NCI-H524 (cell line): ENCODE measurements at places on chromosomes 3 and 15.
A peak's percentile ranks its signal among the peaks of the same experiment; 100 is the strongest.

- DNase-seq: no peak
Observed at GRCh38 chr3:112372396-112372795, 39.4 kb downstream of the CD200 start.

- no peak for DNase-seq
Observed at GRCh38 chr3:124686028-124686670, 44.1 kb upstream of the UMPS start.

GRCh38 chr15:34986771-34987480, 1.2 kb downstream of the ZNF770 start:
- no peak for DNase-seq

- DNase-seq: peak; percentile 15
Observed at GRCh38 chr3:149545049-149545448, 70.6 kb downstream of the TM4SF4 start.

- no peak for DNase-seq
Observed at GRCh38 chr3:40452562-40452875, 4.6 kb upstream of the RPL14 start.

DNA sequence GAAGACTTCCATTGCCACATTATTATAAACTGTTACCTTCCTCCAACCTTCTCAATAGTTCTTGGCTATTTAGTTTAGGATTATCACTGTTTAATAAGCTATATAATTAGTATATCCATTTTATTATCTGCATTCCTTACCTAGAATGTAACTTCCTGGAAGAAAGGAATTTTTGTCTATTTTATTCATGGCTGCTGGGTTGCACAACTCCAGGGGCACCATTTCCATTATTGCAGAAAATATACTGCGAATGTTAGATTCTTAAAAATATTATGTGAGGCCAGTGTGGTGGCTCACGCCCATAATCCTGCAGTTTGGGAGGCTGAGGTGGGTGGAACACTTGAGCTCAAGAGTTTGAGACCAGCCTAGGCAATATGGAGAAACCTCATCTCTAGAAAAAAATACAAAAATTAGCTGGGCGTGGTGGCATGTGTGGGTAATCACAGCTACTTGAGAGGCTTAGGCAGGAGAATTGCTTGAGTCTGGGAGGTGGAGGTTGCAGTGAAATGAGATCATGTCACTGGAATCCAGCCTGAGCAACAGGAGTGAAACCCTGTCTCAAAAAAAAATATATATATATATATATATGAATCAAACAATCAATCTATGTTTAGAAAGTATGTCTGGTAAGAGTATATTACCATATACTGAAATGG, 19.9 kb downstream of the CLDN1 start:
- DNase-seq: no peak

DNA sequence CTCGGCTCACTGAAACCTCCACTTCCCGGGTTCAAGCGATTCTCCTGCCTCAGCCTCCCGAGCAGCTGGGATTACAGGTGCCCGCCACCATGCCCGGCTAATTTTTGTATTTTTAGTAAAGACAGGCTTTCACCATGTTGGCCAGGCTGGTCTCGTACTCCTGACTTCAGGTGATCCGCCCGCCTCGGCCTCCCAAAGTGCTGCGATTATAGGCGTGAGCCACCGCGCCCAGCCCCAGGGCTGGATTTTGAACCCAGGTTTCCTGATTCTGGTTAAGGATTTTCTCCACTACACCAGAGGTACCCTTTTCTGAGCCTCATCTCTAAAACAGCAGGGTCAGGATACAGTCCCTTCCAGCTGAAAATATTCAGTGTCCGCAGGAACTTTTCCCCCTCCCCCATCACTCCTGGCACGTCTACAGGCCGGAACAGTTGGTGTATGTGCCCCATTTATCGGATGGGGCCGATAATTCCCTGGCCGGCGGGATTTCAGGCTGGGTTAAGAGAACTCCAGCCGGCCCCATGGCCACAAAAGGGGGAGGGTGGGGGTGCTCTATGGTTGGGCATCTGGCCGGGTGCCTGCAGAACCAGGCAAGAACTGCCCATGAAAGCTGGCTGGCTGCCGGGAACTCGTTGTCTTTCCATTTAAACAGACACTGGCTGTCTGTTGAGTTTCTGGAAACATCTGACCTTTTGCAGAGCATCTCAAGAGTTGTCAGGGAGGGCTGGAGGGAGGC, 26.8 kb upstream of the SEMA4B start:
- peak; percentile 23 for DNase-seq

DNA sequence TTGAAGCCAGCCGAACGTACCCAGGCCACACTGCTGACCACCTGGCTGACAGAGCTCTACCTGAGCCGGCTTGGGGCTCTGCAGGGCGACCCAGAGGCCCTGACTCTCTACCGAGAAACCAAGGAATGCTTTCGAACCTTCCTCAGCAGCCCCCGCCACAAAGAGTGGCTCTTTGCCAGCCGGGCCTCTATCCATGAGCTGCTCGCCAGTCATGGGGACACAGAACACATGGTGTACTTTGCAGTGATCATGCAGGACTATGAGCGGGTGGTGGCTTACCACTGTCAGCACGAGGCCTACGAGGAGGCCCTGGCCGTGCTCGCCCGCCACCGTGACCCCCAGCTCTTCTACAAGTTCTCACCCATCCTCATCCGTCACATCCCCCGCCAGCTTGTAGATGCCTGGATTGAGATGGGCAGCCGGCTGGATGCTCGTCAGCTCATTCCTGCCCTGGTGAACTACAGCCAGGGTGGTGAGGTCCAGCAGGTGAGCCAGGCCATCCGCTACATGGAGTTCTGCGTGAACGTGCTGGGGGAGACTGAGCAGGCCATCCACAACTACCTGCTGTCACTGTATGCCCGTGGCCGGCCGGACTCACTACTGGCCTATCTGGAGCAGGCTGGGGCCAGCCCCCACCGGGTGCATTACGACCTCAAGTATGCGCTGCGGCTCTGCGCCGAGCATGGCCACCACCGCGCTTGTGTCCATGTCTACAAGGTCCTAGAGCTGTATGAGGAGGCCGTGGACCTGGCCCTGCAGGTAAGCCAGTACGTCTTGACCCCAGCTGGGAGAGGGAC, 6.2 kb downstream of the VPS18 start:
- no peak for DNase-seq

- peak; percentile 22 for DNase-seq
Observed at GRCh38 chr3:194187233-194187944, 51.4 kb downstream of the HES1 start.

DNA sequence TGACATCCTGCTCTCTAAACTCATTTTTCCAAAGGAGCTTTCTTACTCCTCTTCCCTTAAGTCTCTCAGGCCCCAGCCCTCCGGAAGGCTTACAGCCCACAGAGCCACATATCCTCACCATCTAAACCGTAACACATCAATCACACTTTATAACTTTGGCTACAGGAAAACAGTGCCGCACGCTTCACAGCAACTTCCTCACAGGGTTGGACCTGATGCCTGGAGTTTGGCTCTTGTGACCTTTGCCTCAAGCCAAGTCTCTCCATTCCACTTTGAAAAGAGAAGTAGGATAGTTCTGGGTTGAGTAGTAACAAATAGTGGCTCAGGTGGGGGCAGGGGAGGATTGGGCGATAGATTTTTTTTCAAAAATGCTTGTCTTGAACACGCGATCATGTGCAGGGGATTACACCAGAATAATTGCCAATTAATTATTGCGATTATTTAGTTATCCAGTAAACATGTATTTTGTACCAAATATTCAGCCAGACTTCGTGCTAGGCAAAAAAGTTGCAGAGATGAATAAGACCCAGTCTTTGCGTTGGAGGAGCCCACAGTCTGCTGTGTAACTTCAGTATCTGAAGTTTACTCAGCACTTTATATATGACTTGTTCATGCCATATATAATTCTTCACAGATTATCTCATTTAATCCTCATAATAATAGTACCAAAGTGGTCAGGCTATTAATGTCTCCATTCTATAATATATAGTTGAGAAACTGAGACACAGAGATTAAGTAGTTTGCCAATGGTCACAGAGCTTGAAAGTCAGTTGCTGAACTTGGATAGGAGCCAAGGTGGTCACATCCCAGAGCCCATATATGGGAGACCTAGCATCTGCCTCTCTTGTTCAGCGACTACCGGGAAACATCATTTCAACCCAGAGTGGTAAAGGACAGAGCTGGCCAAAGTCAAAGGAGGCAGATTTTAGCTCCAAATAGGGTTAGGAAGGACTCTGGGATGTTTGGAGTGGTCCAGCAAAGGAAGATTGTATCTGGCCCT, 2.4 kb upstream of the ETV5 start:
- DNase-seq: no peak

DNA sequence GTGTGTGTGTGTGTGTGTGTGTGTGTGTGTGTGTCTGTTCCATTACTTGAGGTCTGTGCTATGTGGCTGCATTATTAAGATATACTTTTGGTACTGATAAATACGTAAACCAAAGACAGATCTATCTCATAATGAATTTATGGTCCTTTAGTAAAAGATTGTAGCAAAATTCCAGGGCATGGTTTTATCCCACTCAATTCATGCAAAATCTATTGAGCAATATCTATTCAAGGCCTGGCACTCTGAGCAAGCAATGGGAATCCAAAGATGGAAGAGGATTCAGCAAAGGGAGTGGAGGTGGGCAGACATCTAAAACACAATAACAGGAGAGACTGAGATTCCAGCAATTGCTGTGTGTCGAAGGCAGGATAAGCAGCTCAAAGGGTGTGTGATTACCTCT, 86.8 kb downstream of the RFTN1 start:
- DNase-seq: no peak

GRCh38 chr3:124336067-124336656, 344.2 kb upstream of the ROPN1 start:
- DNase-seq: peak; percentile 92

- peak; percentile 72 for DNase-seq
Observed at GRCh38 chr3:120561251-120562045, 34.7 kb upstream of the NDUFB4 start.

- peak; percentile 87 for DNase-seq
Observed at GRCh38 chr3:37806505-37807200, 55.0 kb upstream of the CTDSPL start.

- peak; percentile 39 for DNase-seq
Observed at GRCh38 chr15:32956006-32956405, 238.2 kb downstream of the GREM1 start.

DNA sequence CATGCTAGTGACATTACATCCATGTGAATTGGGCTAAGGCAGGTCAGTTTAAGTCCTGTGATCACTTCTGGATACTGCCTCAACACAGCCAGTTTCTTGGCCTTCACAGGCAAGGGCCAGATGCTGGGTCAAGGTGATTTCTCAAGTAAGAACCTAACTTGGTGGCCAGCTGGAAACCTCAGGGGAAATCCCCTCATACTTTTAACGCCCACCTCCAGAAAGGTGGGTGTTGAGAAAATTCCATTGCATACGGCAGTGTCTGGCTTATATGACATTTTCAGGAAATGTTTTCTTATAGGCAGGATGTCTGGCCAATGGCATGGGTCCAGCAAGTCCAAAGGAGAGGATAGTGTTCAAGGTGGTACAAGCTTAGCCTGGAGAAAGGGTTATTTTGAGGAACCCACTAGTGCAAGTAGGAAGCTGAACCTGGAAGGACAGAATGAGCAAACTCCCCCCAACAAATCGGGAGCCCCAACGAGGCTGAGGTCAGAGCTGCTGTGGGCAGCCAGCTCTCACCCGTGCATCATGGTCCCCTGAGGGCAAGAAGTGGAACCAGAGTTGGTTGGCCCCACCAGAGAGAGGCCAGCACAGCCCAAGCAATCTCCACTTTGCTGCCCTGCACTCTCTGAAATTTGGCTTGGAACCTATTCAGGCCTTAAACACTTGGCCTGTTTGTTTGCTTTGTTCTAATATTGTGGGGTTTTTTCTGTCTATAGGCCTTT, 135.4 kb downstream of the PDE8A start:
- DNase-seq: no peak

- no peak for DNase-seq
Observed at GRCh38 chr3:157499342-157499963, 3.8 kb downstream of the VEPH1 start.

- no peak for DNase-seq
Observed at GRCh38 chr15:97528238-97528637, 432.3 kb upstream of the ARRDC4 start.

GRCh38 chr3:128914966-128915645, 35.7 kb downstream of the ACAD9 start:
- DNase-seq: no peak

- no peak for DNase-seq
Observed at GRCh38 chr15:65938604-65939003, 69.3 kb downstream of the RAB11A start.

GRCh38 chr3:164375538-164375937, 702.8 kb downstream of the SI start:
- DNase-seq: no peak

DNA sequence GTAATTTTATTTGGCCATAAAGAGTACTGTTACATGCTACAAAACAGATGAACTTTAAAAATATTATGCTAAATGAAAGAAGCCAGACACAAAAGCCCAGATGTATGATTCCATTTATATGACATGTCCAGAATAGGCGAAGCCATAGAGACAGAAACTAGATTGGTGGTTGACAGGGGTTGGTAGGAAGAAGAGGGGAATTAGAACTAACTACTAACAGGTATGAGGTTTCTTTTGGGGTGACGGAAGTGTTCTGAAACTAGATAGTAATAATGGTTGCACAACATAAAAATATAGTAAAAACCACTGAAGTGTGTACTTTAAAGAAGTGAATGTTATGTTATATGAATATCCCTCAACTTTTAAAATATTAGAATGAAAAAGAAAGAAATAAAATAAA, 66.1 kb downstream of the GBE1 start:
- DNase-seq: no peak

DNA sequence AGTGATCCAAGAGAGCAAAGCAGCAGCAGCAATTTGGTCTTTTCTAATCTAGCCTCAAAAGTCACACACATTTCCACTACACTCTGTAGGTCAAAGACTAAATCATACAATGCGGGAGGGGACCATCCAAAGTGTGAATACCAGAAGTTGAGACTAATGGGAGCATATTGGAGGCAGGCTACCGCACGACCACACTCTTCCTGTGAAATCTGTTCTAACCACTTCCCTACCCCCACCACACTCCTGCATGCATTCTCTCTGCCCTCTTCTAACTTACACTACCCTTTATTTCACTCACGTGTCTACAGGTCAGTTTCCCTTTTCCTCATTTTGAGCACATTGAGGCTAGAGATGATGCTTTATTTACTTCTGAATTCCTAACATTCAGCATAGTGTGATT, 23.7 kb upstream of the PRTG start:
- DNase-seq: no peak

DNA sequence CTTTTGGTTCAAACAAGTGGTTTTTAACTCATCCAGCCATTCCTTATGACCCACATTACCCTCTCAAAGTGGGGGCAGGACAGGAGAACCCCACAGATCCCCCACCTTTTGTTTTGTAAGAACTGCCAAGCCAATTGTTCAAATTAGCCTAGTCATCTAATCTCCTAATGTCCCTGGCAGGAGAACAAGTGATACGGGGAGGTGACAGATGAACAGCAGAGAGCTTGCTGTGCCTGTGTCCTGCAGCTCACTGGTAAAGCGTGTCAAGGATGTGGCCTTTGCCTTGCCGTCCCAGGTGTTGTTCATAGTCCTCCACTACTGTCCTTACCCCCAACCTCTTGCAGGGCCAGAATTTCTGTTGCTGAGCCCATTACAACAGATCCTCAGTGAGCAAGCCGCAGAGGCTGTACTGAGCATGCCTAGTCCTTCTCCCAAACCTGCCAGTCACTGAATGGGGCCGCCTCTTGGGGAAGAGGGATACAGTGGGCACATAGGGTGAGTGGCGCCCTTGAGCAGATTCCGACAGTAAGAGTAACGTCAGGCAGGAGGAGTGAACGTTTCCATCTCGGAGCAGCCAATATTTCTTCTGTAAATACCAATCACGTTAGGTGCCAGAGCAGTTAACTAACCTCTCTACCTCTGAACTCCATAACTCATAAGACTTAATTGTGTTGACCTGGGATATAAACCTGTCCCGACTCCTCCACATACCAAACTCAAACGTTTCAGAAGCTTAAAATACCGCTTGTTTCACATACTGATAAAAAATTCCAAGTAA, 87.4 kb downstream of the ITPR1 start:
- DNase-seq: no peak
